ENCODE measurements at places on chromosomes 4 and X. TPM values are rescaled to one million over a fixed set of nuclear protein-coding genes. Genes with fewer than 3 reads are reported as not detected.

DNA sequence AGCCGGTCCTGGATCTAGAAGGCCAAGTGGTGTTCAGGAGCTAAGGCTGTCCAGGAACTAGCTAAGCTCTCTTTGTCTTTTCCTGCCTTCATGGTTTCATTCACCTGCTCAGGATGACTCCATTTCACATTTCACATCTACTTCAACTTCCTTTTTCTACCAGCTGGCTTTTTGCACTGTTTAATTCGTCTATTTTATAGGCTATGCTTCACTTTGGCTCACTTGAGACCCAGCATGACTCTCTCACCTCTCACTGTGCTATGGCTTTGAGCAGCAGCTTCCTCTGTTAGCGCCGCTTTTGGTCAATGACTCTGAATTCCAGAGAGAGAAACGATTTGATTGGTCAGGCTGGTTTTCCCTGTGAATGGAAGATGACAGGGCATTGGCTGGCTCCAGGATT is 213.5 kb upstream of the CLNK start:
- no peak for DNase-seq

DNA sequence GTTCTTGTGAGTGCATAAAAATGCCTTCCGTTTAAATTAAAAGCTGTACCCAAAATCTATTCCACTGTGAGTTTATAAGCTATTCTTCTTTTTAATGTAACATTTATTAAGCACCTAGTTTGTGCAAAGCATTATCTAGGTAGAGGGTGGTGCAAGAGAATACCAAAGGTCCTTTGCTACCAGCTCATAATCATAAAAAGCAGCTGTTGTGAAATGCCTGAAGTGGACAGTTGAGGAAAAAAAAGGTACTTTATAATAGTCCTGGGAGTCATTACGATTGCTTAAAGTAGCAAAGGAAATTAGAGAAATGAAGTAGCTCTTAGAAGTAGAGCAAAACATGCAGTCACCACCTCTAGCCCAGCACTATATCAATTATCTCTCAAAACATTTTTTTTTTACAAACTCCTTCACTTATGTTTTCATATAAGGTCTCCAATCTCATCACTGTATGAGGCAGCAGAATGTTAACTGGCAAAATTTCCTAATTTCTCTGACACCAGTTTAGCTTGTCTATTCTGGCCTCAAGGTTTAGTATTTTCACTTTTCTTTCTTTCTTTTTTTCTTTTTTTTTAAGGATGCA is 2.1 kb downstream of the MBNL3 start:
- no peak for DNase-seq

DNA sequence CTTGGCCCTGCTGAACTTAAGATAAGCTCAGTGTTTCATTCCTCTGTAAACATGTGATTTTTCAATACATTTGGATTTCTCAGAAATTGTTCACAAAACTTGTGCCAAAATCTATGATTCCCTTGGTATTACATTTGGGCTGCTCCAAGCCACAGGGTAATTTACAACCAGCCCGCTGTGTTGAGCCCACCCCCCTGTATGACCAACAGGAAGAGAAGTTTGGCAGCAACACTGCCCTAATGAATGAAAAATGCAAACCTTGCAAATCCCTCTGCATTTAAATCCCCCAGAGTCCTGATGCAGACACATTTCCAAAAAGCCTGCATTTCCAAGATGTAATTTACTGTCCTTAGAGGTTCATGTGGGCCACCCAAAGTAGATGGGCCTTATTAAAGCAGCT is 34.1 kb upstream of the GAB1 start:
- no peak for DNase-seq

DNA sequence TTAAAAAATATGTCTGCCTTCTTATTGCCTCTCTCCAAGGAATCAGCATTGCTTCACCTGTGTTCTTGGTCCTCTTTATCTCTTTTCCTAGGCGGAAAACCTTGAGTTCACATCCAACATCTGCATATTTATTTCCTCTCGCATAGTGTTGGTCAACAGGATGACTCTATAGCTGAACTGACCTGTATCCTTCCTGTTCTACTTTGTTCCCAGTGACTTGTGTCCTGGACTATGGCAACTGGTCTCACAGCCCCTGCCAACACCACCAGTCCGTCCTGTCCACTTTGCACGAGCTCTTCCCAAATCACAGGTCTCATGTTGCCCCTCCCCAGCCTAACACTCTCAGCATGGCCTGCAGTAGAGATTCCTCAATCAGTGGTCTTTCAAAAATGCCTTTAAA is 2.0 kb downstream of the DIPK2B start:
- DNase-seq = no peak

DNA sequence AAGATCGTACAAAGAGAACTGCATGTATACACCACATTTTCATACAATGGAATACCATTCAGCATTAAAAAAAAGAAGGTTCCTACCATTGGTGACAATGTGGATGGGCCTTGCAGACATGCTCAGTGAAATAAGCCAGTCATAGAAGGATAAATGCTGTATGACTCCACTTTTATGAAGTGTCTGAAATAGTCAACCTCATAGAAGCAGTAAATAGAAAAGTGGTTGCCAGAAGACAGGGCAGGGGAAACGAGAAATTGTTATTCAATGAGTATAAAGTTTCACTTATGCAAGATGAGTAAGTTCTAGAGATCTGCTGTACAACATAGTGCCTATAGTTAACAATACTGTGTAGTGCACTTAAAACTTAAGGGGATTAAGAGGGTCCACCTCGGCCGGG is 257.5 kb upstream of the FTHL17 start:
- no peak for DNase-seq

DNA sequence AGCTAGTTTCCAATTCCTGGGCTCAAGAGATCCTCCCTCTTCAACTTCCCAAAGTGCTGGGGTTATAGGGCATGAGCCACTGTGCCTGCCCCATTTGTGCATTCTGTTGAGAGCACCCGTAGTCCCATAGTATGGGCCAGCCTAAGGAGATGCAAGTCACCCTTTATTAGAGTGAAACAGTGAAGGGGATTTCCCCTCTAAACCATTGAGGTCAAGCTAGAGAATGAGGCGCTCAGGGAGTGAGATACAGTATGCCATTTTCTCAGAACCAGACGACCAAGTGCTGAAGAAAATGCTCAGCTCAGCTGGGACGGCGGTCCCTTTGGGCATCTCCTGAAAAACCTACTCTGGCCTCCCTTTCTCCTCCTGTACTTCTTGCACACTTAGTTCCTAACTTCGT is 18.7 kb downstream of the RNF4 start:
- no peak for DNase-seq

- DNase-seq = no peak
Observed at GRCh38 chr4:110009550-110009949, 96.9 kb downstream of the EGF start.

GRCh38 chr4:5435201-5435600 is 273.2 kb downstream of the EVC2 start:
- DNase-seq = no peak

DNA sequence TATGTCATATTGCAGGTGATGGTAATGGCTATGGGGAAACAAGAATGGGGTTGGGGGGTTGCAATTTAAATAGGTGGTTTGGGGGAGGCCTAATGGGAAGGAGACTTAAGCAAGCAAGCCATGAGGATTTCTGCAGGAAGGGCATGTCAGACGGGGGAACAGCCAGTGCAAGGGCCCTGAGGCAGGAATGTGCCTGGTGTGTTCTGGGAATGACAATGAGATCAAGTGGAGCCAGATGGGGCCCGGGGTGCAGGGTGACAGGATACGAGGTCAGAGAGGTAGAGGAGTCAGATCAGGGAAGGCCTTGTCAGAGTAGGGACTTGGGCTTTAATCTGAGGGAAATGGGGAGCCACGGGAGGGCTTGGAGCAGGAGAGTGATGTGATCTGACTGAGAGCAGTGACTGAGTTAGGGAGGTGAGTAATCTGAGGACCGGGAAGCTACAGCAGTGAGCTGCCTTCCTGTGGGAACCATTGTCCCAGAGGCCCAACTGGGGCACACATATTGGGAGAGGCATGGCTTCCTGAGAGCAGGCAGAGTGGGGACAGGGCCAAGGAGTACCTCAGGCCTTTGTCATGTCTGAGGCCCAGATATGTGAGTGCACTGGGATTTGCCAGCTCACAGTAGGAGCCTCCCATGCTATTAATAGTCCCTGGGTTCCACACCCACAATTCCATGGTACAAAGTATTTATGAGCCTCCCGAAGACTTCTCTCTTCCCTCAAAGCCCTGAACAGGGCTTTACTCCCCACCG is 139.8 kb downstream of the BCOR start:
- no peak for DNase-seq

RBMXL3 gene
- polyA plus RNA-seq = not detected

TAF9B gene
- 28.0 TPM for polyA plus RNA-seq

SLC2A9 gene
- polyA plus RNA-seq = 3.4 TPM

UGT2B10 gene
- polyA plus RNA-seq = not detected
